ENCODE measurements at places on chromosomes 11 and 22. TPM values are rescaled to one million over a fixed set of nuclear protein-coding genes. Genes with fewer than 3 reads are reported as not detected.

- DNase-seq, result no peak
Measured at GRCh38 chr22:43234264-43234988, 47.5 kb upstream of the TTLL12 start.

DNA sequence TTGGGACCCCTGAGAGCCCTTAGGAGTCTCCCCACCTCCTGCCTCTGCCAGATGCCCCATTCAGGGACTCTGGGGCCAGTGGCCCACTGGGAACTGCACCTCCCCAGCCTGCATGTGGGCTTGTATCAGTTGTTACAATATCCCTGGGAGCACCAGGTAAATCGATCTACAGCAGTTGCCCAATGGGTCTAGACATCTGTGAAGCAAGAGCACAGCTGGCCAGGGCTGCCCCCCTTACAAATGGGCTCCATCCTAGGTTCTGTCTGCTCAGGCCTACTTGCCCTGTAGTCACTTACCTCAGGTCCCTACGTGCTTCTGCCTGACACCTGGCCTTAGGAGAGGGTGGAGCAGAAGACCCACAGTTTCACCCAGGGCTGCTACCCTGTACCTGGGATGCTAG is 62.7 kb downstream of the HIRA start:
- DNase-seq, result no peak

- DNase-seq, result no peak
Measured at GRCh38 chr22:47061226-47061625, 298.8 kb downstream of the TBC1D22A start.

GRCh38 chr11:12185106-12185690 is 74.8 kb downstream of the MICAL2 start:
- DNase-seq, result no peak

DNA sequence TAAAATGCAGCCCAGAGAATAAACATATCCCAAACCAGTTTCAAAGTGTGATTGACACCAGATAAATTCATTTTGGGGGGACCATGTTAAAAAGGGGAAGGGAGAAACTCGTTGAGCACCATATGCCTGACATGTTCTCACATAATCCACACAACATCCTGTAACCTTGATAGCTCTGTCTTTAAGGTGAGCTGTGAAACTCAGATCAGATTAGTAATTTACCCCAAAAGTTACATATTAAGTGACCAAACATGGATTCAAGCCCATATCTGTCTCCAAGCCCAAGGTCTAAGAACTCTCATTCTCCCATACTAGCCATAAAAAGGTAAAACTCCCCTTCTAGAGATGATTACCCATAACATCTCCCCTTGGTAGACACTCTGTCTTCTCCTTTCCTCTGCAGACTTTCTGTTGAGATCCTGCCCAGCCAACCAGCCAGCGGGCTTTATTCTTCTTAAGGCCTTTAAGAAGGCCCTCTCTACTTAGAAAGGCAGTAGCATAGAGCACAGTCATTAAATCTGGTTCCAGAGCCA is 150.7 kb downstream of the CCDC34 start:
- no peak for DNase-seq

- no peak for DNase-seq
Measured at GRCh38 chr11:35458846-35459245, 39.5 kb upstream of the SLC1A2 start.

DNA sequence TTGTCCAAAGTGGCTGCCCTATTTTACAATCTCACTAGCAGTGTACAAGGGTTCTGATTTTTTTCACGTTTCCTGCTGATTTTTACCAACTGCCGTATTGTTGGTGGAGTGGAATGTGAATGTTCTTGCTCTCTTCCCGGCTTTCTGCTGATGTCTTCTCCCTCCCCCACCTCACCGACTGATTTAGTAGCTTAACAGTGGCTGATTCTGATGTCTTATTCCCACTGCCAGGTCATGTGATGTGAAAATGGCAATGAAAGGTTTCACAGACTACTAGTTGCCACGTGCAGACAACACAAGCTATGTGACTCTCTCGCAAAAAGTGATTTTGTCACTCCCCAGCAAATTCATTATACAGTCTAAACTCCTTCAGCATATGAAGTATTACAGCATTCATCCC is 17.3 kb upstream of the NEU3 start:
- DNase-seq, result no peak

DNA sequence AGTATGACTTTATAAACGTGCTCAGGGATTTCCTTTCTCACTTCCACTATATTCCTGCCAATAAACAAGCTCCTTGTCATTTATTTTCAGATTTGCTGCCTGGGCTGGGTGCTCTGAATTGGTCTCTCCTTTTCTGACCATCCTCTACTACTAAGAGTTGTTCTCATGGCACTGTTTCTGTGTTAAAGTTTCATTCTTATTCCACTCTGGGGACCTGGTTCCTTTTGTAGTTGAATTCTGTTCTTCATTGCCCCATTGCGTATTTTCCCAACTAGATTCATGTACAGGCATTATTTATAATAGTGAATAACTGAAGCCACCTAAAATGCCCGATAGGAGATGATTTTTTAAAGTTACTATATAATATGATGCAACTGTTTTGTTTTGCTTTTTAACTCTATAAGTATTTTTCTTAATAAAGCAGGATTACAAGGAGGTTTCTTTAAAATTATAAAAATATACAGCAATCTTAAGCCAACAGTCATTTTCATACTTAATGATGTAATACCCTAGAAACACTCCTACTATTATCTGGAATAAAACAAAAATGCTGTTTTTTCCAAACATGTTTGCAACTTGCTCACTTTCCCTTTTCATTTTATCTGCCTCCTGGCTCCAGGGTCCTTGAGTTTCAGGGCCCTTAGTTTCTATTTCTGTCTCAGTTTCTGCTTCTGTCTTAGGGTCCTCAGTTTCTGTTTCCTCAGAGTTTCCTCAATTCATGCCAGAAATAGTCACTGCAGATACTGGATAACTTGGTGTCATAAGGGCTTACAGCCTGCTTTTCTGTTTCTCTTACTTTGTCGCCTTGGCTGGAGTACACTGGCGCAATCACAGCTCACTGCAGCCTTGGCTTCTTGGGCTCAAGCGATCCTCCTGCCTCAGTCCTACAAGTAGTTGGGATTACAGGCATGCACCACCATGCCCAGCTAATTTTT is 9.8 kb upstream of the FUT4 start:
- DNase-seq, result no peak

GRCh38 chr22:22520667-22521602 is 865 bp upstream of the ZNF280A start:
- no peak for DNase-seq

Gene CCDC157
- 1.6 TPM for polyA plus RNA-seq

Gene SCUBE2
- polyA plus RNA-seq, result 0.17 TPM

Gene BAIAP2L2
- 0.11 TPM for polyA plus RNA-seq
